Trophoblast cell (in vitro differentiated cells and primary cell): ENCODE measurements at places on chromosomes 6 and 20.

DNA sequence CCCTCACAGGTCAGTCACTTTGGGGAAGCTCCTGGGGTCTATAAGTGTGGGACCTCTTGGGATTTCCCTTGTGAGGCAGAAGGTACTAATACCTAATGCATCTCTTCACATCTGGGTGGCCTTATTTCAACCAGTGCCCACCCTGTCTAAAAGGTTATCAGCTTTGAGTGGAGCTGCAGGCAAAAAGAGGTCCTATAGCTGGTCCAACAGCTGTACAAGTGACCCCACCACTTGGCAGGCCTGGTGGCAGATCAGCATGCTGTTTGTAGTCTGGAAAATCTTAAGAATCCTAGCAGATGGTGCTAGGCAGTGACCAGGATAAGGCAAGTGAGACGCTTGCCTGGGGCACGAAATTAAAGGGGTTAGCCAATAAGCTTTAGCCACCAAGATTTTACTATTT, 51.6 kb upstream of the GTSF1L start:
- no peaks in the 10 kb centered on the region for H3K36me3 ChIP-seq
- H3K27ac ChIP-seq = no peak overlapping the region
- DNase-seq = no peak
- no peaks in the 10 kb centered on the region for H3K27me3 ChIP-seq

DNA sequence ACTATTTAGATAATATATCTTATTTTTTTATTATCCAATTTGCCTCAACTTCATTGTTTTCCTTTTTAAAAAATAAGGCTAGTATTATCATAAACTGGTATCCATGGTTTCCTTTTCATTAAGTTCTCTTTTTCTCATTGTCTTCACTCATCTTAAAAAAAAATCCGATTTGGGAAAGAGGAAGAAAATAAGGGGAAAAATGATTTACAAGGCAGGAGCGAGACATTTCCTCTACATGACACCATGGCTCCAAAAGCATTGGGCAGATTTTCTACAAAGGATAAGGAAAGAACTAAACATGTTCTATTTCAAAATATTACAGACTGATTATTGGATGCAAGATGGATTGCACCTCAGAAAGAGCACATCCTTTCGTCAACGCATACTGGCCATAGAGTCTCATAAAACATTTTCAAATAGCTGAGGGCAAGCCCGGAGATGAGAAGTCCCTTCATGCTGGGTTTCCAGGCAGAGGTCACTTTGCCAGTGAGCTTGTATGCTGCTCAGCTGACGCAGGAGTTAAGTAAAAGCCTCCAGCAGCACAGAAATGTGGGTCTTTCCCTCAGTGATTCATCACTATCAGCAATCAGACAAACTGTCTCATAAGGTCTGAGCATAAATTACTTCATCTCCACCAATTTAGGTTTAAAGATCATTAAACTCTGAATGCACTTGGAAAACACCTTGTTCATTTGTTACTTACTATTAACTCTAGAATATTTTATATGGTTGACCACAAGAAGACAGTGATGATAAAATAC, 129.0 kb upstream of the TNFAIP3 start:
- H3K4me1 ChIP-seq = no peaks in the 10 kb centered on the region
- peak; percentile 87 for DNase-seq

GRCh38 chr20:62714006-62714405, 5.4 kb downstream of the NTSR1 start:
- DNase-seq = no peak
- no peak overlapping the region for H3K27ac ChIP-seq
- H3K4me3 ChIP-seq = no peak overlapping the region

- no peak for DNase-seq
- H3K36me3 ChIP-seq = no peaks in the 10 kb centered on the region
- no peak overlapping the region for H3K27ac ChIP-seq
- no peak overlapping the region for H3K4me3 ChIP-seq
- H3K4me1 ChIP-seq = no peaks in the 10 kb centered on the region
Observed at GRCh38 chr20:57957411-57958049, 247.7 kb upstream of the PMEPA1 start.

GRCh38 chr6:149275621-149276020, 41.9 kb upstream of the TAB2 start:
- no peaks in the 10 kb centered on the region for H3K27me3 ChIP-seq
- H3K27ac ChIP-seq = no peak overlapping the region
- no peak overlapping the region for H3K4me3 ChIP-seq
- peak; percentile 91 for DNase-seq
- no peaks in the 10 kb centered on the region for H3K36me3 ChIP-seq

DNA sequence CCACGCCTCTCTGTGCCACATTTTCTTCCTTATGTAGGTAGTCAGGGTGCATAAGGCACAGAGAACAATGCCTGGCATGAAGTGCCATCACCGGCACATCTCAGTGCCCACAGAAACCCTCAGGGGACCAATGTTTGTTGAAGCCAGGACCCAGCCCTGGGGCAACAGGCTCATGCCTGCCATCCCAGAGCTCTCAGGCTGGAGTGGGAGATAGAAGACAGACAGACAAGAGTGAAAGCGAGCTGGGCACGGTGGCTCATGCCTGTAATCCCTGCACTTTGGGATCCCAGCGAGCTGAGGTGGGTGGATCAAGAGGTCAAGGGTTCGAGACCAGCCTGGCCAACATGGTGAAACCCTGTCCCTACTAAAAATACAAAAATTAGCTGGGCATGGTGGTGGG, 13.5 kb downstream of the EFCAB8 start:
- H3K27me3 ChIP-seq = no peaks in the 10 kb centered on the region
- H3K27ac ChIP-seq = no peak overlapping the region
- H3K36me3 ChIP-seq = no peaks in the 10 kb centered on the region
- no peak for DNase-seq

- no peaks in the 10 kb centered on the region for H3K4me1 ChIP-seq
- H3K36me3 ChIP-seq = no peaks in the 10 kb centered on the region
- no peak overlapping the region for H3K4me3 ChIP-seq
- H3K27ac ChIP-seq = no peak overlapping the region
Observed at GRCh38 chr20:2005831-2006426, 12.1 kb upstream of the PDYN start.

DNA sequence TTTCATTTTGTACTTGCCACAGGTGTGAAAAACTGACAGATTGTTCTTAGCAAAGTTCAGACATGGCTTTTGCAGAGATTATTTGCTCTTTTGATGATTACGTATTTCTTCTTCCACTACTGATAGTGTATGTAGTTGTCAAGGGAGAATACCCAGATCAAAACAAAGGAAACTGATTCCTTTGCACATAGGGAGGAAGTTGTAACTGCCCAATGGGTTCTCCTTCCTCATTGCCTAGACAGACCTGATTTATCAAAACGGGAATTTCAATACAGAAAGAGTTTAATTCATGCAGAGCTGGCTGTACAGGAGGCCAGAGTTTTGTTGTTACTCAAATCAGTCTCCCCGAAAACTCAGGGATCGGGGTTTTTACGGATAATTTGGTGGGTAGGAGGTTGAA, 214.7 kb downstream of the BCAS1 start:
- H3K4me1 ChIP-seq = no peaks in the 10 kb centered on the region
- no peaks in the 10 kb centered on the region for H3K27me3 ChIP-seq
- no peaks in the 10 kb centered on the region for H3K36me3 ChIP-seq
- no peak for DNase-seq
- no peak overlapping the region for H3K4me3 ChIP-seq
- no peak overlapping the region for H3K27ac ChIP-seq

- H3K4me3 ChIP-seq = no peak overlapping the region
- H3K36me3 ChIP-seq = no peaks in the 10 kb centered on the region
- H3K27ac ChIP-seq = no peak overlapping the region
- no peaks in the 10 kb centered on the region for H3K27me3 ChIP-seq
- no peaks in the 10 kb centered on the region for H3K4me1 ChIP-seq
Observed at GRCh38 chr20:3459881-3460307, 10.9 kb upstream of the ATRN start.

- H3K36me3 ChIP-seq = no peaks in the 10 kb centered on the region
- no peaks in the 10 kb centered on the region for H3K4me1 ChIP-seq
- no peak for DNase-seq
- H3K27ac ChIP-seq = no peak overlapping the region
Observed at GRCh38 chr20:7505835-7506221, 434.4 kb downstream of the HAO1 start.

GRCh38 chr6:152119831-152120230, 312.3 kb downstream of the ESR1 start:
- H3K4me1 ChIP-seq = no peaks in the 10 kb centered on the region
- H3K27me3 ChIP-seq = no peaks in the 10 kb centered on the region
- no peak for DNase-seq

DNA sequence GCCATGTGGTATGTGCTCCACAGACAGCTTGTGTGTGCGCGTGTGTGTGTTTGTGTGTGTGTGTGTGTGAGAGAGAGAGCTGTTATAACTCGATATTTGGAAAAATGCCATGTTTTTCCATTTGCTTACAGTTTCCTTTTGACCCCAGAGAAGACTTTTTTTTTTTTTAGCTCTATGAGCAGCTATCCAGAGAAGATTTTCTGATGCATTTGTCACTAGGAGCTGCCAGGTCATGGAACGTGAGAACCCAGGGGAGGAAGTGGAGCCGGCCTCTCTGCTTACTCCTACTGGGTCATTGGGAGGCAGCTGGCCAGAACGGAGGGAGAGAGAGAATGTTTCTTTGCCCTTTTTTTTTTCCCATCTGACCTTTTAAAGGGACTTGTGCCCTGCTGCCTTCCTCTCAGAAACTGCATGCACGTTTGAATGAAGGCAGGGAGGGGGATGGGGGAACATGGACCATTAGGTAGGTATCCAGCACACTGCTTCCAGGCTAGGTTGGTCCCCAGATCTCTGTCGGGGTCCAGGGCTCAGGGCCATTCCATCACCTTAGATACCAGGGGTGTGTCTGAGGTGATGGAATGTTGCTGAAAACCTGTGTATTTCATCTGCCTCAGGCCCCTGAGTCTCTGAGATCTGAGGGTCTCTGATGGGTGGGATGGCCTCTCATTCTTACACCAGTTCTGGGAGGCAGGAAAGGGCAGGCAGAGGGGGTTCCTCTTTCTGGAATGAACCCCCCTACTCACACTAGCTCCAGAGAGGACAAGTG, 11.2 kb upstream of the MRPS18A start:
- no peaks in the 10 kb centered on the region for H3K36me3 ChIP-seq
- no peak for DNase-seq
- no peak overlapping the region for H3K27ac ChIP-seq
- no peaks in the 10 kb centered on the region for H3K27me3 ChIP-seq
- H3K4me1 ChIP-seq = peaks cover 11% of the 10 kb centered on the region
- no peak overlapping the region for H3K4me3 ChIP-seq

GRCh38 chr6:104606361-104606760, 253.4 kb downstream of the HACE1 start:
- no peak for DNase-seq
- H3K36me3 ChIP-seq = no peaks in the 10 kb centered on the region
- H3K4me1 ChIP-seq = no peaks in the 10 kb centered on the region
- H3K4me3 ChIP-seq = no peak overlapping the region
- H3K27me3 ChIP-seq = no peaks in the 10 kb centered on the region
- H3K27ac ChIP-seq = no peak overlapping the region

- H3K4me1 ChIP-seq = no peaks in the 10 kb centered on the region
- DNase-seq = no peak
- H3K27me3 ChIP-seq = no peaks in the 10 kb centered on the region
- no peak overlapping the region for H3K4me3 ChIP-seq
Observed at GRCh38 chr6:152598421-152598820, 38.7 kb downstream of the SYNE1 start.

- no peaks in the 10 kb centered on the region for H3K27me3 ChIP-seq
- H3K27ac ChIP-seq = no peak overlapping the region
- no peak overlapping the region for H3K4me3 ChIP-seq
- DNase-seq = no peak
- H3K36me3 ChIP-seq = no peaks in the 10 kb centered on the region
- no peaks in the 10 kb centered on the region for H3K4me1 ChIP-seq
Observed at GRCh38 chr20:24492031-24492607, 22.7 kb downstream of the SYNDIG1 start.

DNA sequence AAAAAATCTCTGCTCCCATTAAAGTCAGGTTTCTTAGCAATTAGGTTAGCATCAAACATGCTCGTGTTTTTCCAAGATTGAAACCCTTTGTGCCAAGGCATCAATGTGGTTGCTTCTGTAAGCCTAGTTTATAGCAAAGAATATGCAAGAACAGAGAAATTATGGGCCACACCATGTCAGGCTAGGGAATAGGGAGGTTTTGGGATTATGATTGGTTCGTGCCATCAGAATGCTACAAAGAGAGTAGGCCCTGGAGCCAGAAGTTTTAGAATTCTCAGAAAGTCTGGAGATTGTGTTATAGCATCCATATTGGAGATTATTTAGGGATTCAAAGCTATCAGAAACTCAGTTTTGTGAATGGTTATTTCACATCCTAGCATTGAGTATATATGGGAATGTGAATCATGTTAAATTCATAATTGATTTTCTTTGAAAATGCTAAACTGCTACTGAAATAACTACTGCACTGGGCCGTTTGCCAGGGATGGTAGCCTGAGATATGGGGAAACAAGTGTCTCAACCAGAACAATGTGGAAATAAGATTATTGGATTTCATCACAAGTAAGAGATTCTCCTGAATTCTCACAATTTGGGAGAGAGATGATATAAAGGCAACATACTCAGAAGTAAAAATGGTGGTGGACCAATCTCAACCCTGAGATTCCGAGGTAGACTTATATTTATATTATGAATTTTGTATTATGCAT, 45.3 kb downstream of the ZNF292 start:
- H3K36me3 ChIP-seq = peaks cover 2% of the 10 kb centered on the region
- DNase-seq = no peak
- H3K4me3 ChIP-seq = no peak overlapping the region

GRCh38 chr6:113971741-113972140, 793 bp upstream of the HDAC2 start:
- no peak overlapping the region for H3K27ac ChIP-seq
- H3K27me3 ChIP-seq = no peaks in the 10 kb centered on the region
- no peak for DNase-seq
- no peaks in the 10 kb centered on the region for H3K36me3 ChIP-seq
